IPS DF 6.9 (cell line): ENCODE measurements at places on chromosomes 1 and 21.

DNA sequence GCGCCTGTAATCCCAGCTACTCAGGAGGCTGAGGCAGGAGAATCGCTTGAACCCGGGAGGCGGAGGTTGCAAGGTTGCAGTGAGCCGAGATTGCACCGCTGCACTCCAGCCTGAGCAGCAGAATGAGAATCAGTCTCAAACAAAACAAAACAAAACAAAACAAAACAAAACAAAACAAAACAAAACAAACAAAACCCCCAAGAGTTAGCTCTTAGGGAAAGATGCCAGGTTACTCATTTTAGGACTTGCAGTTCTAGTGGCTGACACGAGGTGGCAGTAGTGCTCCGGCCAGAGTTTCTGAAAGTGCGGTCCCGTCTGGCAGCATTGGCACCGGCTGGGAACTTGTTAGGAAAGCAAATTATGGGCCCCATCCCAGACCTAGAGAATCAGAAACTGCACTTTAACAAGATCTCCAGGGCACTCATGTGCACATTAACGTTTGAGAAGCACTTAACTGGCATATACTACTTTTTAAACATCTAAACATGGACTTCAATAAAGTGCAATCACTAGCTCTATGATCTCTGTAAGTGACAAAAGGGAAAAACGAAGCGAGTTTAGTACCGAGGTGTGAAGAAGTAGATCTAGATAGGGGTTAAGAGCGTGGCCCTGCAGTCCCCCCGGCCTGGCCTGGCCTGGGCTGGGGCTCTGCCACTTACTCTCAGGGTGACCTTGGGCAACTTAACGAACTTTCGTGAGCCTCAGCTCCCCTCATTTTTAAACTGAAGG, 41.9 kb upstream of the TNFRSF1B start:
- DNase-seq = peak; percentile 29

GRCh38 chr1:27519331-27520258, 29.6 kb upstream of the WASF2 start:
- DNase-seq = no peak

- DNase-seq = no peak
These were observed 51.9 kb downstream of the NR5A2 start for GRCh38 chr1:200079232-200079940.

GRCh38 chr1:232568906-232569553, 60.9 kb downstream of the SIPA1L2 start:
- DNase-seq = no peak

GRCh38 chr1:205563927-205564441, 59.5 kb downstream of the CDK18 start:
- DNase-seq = no peak

DNA sequence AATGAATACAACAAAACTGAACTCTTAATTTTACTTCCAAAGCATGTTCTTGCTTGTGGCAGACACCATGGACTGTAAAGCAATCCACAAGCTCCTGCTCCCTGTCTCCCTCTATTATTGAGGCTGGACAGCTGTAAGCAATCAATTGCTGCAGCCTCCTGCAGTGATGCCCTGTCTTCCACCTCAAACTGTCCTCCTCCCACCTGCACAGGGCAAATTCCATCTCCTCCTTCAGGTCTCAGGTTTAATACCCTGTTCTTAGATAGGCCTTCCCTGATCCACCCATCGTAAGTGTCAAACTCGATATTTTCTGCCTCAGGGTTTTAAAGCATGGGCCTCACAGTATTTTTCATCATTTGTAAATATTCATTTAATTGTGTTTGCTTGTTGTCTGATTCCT, 81.8 kb downstream of the LYST start:
- no peak for DNase-seq

DNA sequence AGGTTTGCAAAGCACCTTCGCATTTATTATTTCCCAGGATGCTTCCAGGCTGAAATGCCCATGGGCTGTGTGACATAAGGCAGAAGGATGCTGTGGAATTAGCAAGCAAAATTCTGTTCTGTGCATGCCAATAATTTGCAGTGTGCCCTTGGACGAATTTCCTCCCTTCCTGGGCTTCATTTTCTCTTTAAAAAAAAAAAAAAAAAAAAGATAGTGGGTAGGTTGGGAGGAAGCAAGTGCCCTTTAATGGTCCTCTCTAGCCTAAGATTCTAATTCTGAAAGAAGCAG, 2.5 kb upstream of the ID3 start:
- no peak for DNase-seq

DNA sequence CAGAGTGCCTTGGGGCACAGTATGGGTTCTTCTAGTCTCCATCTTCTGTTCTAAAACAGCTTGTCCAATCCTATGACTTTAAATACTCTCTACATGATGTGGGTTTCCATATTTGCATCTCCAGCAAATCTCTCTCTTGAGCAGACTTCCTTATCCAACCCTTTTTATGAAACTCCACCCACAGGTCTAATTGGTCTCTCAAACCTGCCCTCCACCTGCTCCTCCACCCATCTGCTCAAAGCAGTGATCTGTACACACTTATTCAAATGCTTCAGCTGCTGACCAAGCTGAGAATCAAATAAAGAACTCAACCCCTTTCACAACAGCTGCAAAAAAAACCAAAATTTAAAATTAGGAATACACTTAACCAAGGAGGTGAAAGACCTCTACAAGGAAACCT, 11.5 kb downstream of the MCOLN2 start:
- no peak for DNase-seq
